ENCODE measurements at places on chromosomes 11 and 22.

- peak; percentile 57 for DNase-seq
Observed at GRCh38 chr11:35362521-35362980, 56.8 kb downstream of the SLC1A2 start.

DNA sequence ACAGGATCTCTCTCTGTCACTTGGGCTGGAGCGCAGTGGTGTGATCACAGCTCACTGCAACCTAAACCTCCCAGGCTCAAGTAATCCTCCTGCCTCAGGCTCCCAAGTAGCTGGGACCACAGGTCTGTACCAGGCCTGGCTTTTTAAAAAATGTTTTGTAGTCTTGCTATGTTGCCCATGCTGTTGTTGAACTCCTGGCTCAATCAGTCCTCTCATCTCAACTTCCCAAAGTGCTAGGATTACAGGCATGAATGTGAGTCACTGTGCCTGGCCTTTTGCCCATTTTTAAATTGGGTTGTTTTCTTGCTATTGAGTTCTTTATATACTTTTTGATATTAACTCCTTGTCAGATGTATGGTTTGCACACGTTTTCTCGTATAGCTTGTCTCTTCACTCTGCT is 33.0 kb upstream of the PITPNB start:
- no peak for DNase-seq

DNA sequence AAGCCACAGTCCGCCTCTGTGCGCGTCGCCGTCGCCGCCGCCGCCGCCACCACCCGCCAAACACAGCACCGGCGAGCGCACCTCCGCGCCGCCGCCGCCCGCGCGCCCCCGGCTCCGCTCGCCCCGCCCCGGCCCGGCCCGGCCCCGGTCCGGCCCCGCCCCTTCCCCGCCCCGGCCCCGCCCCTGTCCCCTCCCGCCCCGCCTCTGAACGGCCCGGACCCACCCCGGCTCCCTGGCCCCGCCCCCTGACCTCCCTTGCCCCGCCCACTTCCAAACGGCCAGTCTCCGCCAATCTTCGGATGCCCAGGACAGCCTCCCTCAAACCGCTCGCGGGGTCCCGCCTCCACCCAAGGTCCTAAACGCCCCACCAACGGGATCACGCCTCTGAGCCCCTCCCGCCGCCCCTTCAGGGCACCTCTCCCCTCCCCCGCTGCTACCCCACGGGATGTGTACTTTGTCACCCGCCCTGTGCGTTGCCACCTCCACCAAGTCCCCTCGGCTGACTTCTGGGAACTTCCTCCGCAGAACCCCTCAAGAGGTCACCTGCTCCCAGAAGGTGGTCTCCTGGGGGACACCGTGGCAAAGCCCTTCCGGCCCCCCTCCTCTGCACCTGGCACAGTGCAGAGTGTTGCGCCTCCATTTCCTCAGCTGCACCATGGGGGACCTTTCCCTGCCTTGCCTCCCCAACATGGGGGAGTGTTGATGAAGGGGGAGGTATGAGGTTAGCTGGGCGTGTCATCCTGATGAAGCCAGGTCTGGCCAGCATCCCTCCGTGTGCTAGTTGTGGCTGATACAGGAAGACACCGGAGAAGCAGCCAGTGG is at the start of gene KIAA0930:
KIAA0930 (minus strand) TSS at position 85 of the 822 bp plus-strand sequence. CDS start 191 bp downstream, outside the sequence.
- no peak for DNase-seq

GRCh38 chr11:118618991-118619375 is 11.6 kb downstream of the PHLDB1 start:
- no peak for DNase-seq

- DNase-seq = no peak
Observed at GRCh38 chr11:20021212-20021611, 139.1 kb downstream of the DBX1 start.

Data from NCI-H1048 (cell line).